ENCODE measurements at places on chromosomes 11 and 22. TPM values are rescaled to one million over a fixed set of nuclear protein-coding genes. Genes with fewer than 3 reads are reported as not detected.

DNA sequence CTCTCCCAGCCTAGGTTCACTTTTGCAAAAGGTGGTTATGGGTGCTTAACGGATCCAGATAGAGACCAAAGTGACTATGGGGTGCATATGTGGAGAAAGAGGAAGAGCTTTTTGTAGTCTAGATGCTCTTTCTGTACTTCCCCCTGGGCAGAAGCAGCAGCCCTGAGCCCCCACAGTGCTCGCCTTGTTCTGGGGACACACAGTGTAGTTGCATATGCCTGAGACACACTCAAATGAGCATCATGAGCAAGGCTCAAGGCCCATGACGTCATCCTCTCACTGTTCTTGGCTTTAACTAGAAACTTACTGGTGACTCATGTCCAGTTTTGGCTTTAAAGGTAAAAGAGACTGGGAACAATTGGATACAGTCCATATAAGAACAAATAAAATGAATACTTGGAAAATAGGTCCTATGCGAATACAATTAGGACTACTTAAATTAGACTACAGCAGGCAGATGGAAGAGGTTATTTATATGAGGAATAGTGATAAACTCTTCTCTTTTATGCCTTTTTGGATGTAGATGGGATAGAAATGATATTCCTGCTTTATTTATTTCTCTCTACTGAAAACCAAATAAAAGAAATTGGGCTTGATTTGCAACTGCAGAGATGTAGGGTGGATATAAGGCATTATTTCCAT is 20.1 kb upstream of the PEX26 start:
- DNase-seq, result peak; percentile 89

GRCh38 chr11:113497066-113497910 is 22.1 kb upstream of the DRD2 start:
- no peak for DNase-seq

DNA sequence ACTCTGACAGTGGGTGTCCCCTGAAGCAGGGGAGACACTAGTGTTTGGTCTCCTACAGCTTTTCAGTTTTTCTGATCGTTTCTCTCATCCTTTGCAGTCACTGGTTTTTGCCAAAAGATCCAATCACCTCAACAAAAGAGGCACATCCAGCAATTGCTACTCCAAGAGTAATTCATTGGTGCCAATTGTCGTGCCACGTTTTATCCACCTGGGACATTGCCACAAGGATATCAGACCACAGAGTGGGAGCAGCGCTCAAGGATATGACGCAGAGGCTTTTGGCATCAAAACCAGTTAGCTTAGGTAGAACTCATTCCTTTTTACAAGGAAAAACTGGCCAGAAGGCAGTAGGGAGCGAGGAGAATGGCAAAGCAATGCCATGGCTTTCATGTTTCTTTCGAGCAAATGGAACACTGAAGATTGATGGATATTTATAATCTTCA is 40.9 kb upstream of the BLID start:
- peak; percentile 68 for DNase-seq

DNA sequence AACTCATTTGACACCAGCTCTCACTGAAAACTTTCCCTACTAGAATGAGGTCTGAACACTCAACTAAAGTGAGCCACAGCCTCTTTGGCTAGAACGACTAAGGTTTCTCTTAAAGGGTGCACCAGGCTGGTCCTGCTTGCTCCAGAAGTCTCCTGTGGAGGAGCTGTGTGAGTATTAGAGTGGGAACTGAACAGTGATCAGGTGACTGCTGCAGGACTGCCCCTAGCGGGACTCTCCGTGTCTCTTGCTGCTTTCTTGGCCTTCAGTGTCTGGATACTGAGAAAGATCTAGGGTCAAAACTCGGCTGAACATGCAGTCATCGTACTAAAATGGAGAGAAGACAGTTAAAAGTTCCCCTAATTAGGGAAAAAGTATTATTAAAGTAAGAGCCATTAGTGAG is 34.6 kb downstream of the FAM118A start:
- DNase-seq, result no peak

GRCh38 chr11:58276151-58276550 is 8.1 kb upstream of the OR10W1 start:
- DNase-seq, result no peak

GRCh38 chr11:122085264-122085663 is 30.8 kb downstream of the BLID start:
- DNase-seq, result peak; percentile 60

- DNase-seq, result no peak
Observed at GRCh38 chr11:12800871-12801270, 126.7 kb downstream of the TEAD1 start.

DNA sequence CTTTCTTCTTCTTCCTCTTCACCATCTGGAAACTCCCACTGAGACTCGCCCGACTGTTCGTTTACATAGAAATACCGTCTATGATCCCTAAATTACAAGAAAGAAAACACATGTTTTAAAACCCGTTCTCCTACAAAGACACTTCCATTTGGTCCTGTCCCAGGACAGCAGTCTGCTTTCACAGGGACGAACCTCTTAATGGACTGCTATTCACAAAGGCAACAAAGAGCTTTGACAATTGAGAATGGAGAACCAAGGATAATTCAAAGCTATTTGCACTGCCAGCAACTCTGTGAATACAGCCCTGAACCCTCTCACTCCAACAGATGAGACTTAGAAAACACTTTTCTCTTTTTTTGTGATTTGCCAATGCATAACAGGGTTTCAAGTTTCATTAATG is 16.3 kb upstream of the AGBL2 start:
- no peak for DNase-seq

GRCh38 chr11:117180661-117181585 is 2.4 kb downstream of the SIDT2 start:
- peak; percentile 71 for DNase-seq

- DNase-seq, result no peak
Observed at GRCh38 chr11:74297484-74297883, 14.0 kb downstream of the P4HA3 start.

- no peak for DNase-seq
Observed at GRCh38 chr22:46414704-46415103, 79.2 kb downstream of the TRMU start.

GRCh38 chr11:26112264-26112663 is 219.7 kb upstream of the ANO3 start:
- no peak for DNase-seq

DNA sequence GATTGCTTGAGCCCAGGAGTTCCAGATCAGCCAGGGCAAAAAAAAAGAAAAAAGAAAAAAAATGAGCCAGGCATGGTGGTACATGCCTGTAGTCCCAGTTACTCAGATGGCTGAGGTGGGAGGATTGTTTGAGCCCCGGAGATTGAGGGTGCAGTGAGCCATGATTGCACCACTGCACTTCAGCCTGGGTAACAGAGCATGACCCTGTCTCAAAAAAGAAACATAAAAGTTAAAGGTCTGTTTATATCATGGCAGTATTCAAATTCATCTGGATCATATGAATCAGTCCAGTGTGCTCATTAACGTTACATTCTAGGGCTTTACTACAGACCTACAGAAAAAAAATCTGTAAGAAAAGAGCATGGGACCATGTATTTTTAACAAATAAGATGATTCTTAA is 13.9 kb downstream of the HSD17B12 start:
- DNase-seq, result no peak

- DNase-seq, result no peak
Observed at GRCh38 chr11:116793772-116794097, 2.1 kb upstream of the APOA5 start.

DNA sequence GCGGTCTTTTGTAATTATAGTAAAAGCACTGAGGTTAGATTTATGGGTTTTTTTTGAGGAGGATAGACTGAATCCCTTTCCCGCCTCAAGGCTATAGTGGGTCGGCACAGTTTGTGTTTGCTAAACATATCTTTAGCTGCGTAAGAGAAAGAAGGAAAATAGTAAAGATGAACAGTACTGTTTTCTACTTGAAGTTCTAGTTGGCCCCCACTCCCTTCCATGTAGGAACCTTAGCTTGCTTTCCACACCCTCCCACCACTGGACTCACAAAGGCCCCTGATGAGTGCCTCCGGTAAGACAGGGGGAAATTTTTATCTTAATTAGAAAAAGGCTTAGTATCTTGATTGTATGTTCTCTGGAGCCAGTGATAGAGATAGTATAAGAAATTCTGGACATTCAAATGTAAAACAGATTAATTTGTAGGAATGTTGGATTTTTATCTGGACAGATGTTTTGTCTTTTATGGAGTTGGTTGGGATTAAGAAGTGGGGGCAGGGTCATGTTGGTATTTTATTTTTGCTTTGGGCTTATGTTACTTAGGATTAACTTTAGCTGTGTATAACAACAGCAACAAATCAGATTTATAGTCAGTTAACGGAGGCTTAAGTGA is 49.4 kb downstream of the PTPRJ start:
- DNase-seq, result no peak

- no peak for DNase-seq
Observed at GRCh38 chr11:47488674-47489394, 39.9 kb upstream of the RAPSN start.

DNA sequence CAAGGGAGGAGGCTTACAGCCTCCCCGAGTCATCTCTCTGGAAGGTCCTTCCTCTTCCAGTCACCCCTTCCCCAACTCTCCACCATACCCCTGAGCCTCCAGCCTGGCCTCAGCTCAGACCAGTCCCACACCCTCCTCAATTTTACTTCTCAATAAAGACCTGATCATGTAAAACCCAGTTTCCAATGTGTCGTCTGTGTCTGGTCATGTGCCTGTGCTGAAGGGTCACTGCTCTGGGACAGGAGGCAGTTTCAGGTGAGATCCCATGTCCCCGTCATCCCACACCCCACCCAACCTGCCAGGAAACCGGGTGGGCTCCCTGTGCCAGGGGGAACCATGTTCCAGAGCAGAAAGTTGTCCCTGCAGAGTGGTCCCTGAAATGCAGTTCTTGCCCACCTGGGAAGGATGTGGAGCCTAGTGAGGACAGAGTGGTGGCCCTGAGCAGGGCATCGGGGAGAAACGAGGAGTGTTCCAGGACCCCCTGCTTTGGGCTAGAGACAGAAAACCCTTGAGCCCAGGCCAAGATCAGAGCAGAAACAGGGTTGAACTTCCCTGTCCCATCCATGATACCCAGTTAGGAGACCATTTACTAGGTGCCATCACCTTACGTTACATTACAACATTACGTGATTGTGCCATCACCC is 19.4 kb downstream of the IGLL5 start:
- no peak for DNase-seq

GRCh38 chr11:121282886-121283502 is 9.6 kb upstream of the SC5D start:
- no peak for DNase-seq

DNA sequence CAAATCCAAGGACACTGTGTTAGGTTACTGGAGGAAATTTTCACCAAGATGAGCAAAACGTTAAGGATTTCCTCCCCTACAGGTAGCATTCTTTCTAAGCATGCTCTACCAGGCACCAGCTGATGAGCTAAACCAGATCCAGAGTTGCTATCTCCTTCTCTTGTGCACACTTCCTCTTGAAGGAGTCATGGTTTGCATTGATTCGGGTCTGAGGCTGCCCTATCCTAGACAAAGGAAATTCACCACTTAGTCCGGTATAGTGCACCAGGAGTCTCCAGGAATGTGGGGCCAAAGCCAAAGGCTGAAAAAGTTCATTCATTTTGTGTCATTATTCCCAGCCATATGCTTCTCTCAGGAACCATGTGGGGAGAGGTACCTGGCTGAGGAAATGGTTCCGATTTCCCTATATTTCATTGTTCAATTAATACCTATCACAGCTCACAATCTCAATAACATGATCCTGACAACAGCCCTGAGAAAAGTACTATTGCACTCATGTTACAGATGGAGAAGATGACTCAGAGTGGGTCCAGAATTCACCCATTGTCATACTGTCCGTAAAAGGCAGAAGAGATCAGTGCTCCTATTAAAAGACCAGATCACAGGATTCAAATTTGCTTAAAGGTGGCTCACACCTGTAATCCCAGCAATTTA is 39.1 kb downstream of the SLC35F2 start:
- peak; percentile 37 for DNase-seq

- peak; percentile 26 for DNase-seq
Observed at GRCh38 chr22:30262917-30263741, 3.5 kb downstream of the OSM start.

DNA sequence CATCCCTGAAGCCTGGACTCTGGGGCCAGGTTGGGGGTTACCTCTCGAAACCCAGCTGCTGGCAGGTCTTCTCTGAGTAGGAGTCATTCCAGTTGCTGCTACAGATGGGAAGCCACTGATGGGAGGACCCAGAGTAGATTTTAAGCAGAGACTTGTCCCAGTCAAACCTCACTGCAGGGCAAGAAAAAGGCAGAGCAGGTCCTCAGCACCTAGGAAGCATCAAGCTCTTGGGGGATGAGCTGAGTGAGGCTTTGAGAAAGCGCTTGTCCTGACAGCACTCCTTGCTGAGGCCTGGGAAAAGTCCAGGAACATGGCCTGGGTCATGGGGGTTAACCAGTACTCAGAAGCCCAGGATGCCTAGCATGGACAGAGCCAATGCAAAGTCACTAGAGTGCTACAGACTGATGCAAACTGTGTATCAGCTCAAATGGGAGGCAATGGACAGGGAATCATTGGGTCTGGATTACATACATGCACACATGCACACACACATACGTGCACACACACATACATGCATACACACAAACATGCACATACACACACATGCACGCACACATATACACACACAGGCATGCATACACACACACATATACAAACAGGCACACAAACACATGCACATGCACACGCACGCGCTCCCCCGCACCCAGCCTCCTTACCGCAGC is 15.3 kb downstream of the TMPRSS13 start:
- DNase-seq, result no peak

DNA sequence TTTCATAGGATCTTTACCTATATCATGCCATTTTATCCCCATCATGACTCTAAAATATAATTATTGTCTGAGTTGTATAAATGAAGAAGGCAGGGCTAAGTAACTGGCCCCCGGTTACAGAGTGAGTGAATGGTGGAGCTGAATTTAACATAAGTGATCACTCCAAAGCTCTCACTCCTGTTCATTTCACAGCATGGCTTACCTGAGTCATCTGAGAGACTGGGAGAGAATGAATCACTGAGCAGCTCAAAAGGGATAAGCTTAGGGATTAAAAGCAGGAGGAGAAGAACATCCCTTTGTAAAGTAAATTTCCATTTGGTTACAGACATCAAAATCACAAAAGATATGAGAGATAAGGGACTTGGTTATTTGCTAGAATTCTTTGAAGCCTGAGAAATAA is 294.0 kb upstream of the CTSC start:
- no peak for DNase-seq

GRCh38 chr11:79578116-79578515 is 137.3 kb upstream of the TENM4 start:
- DNase-seq, result no peak

GRCh38 chr22:50027639-50028537 is 15.3 kb upstream of the IL17REL start:
- no peak for DNase-seq

Gene OSM
- total RNA-seq, result not detected

Gene PPP6R2
- 62.3 TPM for total RNA-seq

Gene RHOD
- total RNA-seq, result 10.6 TPM

Gene TRIM49D1
- total RNA-seq, result not detected

Gene FIBIN
- not detected for total RNA-seq

Gene RCOR2
- total RNA-seq, result 0.21 TPM

Gene TOMM22
- total RNA-seq, result 102 TPM

Gene PIWIL4
- 0.56 TPM for total RNA-seq

Gene BTG4
- total RNA-seq, result not detected

Gene CRYBA4
- not detected for total RNA-seq

Gene SEPTIN3
- 0.07 TPM for total RNA-seq

Gene IL17REL
- 0.04 TPM for total RNA-seq

Gene NADSYN1
- 93.6 TPM for total RNA-seq

Gene OR51B5
- not detected for total RNA-seq

Gene NLRP14
- total RNA-seq, result 0.40 TPM

Gene CNTF
- 1.6 TPM for total RNA-seq
